ENCODE measurements at places on chromosomes 2 and 18.

- DNase-seq: no peak
Observed at GRCh38 chr2:151156431-151156830, 105.2 kb downstream of the RBM43 start.

GRCh38 chr2:8303322-8303832 lies 378.5 kb upstream of the ID2 start:
- DNase-seq: no peak

DNA sequence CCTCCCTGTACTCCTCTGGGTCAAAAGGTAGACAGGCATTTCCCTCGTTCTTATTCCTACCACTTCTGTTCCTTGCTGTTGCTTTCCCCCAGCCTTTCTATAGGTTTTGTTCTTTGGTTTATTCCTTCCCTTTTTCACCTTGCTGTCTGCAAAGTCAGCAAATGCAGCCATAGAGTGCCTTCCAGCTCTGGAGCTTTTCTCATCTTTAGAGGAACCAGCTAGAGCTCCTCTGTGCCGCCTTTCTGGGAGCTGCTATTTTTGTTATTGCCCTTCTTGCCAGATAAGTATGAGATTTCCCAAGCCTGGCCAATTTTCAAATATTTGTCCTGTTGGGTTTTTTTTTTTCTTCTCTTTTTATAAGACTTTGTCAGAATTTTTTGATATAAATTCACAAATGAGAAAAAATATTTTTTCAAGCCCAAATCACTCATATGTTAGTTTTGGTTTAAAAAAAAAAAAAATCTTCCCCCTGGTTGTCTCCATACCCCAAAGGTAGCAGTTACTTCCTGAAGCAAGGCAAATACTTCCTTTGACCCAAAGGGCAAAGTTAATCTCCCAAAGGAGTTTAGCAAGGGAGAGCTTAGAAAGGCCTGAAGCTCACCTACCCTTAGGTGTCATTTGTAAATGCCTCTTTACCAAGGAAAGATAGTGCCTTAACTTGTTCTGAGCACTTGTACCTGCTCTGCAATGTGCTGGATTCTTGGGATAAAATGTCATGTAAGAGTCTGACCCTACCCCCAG lies 5.1 kb upstream of the TTC27 start:
- no peak for DNase-seq

DNA sequence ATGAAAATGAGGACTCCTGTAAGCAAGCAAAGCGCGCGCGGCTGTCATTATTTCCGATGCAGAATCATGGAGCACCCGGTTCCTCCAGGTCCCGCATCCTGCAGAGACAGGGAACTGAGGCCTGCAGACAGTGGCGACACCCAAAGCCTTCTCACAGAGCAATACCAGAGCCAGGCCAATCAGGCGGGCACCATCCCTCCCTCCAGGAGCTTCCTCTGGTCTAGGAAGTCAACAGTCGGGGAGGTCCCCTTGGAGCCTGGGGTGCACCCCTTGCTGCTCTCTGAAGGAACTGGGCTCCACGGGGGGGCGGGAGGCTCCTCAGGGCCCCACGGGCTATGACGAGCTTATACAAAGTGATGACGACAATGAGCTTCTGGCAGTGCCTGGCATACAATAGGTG lies 60.3 kb upstream of the HPCAL1 start:
- no peak for DNase-seq

GRCh38 chr18:62954366-62954765 lies 239.0 kb downstream of the PHLPP1 start:
- DNase-seq: no peak

DNA sequence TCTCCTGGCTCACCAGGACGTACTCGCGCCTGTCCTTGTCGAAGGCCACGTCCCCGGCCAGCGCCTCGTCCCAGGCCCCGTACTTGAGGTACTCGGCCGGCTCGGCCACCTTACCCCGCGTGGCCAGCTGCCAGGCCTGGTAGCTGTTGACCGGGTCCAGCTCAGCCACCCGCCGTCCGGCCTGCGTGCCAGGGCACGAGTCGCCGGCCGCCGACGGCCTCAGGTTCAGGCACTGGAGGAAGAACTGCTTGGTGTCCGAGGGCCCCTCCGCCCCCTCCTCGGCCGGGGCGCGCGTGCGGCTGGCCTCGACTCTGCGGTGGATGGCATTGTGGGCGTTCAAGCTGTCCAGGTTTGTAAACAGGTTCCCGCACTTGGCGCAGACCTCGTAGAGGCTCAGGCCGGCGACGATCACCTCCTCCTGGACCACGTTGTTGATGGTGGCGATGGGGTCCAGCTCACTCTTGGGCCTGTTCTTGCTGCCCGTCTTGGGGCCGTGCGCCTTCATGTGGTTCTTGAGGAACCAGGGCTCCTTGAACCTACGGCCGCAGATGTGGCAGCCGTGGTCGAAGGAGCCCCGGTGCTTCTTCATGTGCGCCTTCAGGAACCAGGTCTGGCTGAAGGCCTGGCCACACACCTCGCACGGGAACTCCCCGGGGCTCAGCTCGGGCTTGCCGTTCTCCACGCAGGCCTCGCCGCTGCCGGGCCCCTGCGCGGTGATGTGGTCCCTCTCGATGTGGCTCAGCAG lies 53.2 kb downstream of the ZNF516 start:
- no peak for DNase-seq

DNA sequence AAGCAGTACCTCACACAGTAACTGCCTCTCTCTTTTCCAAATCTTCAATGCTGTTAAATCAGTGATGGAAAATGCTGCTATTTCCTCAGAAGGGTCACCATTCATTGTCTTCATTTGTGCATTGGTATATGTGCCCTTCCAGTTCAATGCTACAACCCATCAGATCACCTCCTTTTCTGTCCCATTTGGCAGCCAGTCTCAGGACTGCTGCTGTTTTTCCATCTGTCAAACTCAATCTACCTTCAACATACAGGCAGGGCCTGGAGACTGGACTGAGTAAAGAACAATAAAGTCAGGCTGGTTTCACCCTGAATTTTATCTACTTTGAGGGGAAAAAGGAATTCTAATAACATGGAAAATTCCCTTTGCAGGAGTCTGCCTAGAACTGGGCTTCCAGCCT lies 17.9 kb downstream of the ZNF385B start:
- DNase-seq: no peak

DNA sequence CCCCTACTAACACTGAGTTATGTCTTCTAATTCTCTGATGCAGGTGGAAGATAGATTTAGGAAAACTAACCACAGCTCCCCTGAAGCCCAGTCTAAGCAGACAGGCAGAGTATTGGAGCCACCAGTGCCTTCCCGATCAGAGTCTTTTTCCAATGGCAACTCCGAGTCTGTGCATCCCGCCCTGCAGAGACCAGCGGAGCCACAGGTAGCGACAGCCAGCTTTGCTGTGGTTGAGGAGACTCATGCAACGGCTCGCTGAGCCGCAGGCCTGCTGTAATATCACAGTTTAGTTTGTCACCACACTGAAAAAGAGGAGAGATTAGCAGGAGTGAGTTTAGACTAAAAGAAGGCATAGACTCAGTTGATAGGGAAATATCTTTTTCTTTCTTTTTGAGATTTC lies 131.0 kb upstream of the IL1R2 start:
- DNase-seq: no peak

DNA sequence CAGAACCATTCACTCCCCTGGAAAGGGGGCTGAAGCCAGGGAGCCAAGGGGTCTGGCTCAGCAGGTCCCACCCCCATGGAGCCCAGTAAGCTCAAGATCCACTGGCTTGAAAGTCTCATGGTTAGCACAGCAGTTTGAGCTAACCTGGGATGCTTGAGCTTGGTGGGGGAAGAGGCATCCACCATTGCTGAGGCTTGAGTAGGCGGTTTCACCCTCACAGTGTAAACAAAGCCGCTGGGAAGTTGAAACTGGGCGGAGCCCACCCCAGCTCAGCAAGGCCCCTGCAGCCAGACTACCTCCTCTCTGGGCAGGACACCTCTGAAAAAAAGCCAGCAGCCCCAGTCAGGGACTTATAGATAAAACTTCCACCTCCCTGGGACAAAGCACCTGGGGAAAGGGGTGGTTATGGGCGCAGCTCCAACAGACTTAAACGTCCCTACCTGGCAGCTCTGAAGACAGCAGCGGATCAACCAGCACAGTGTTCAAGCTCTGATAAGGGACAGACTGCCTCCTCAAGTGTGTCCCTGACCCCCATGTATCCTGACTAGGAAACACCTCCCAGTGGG lies 14.7 kb upstream of the TTC32 start:
- DNase-seq: no peak

GRCh38 chr2:231764760-231765159 lies 16.3 kb downstream of the PDE6D start:
- no peak for DNase-seq

- DNase-seq: no peak
Observed at GRCh38 chr2:212242724-212243123, 295.9 kb downstream of the ERBB4 start.
